ENCODE measurements at places on chromosomes 5 and 9.

GRCh38 chr5:150585781-150586341, 54.6 kb upstream of the SYNPO start:
- DNase-seq, result no peak

GRCh38 chr5:116320486-116320885, 235.7 kb downstream of the COMMD10 start:
- no peak for DNase-seq

DNA sequence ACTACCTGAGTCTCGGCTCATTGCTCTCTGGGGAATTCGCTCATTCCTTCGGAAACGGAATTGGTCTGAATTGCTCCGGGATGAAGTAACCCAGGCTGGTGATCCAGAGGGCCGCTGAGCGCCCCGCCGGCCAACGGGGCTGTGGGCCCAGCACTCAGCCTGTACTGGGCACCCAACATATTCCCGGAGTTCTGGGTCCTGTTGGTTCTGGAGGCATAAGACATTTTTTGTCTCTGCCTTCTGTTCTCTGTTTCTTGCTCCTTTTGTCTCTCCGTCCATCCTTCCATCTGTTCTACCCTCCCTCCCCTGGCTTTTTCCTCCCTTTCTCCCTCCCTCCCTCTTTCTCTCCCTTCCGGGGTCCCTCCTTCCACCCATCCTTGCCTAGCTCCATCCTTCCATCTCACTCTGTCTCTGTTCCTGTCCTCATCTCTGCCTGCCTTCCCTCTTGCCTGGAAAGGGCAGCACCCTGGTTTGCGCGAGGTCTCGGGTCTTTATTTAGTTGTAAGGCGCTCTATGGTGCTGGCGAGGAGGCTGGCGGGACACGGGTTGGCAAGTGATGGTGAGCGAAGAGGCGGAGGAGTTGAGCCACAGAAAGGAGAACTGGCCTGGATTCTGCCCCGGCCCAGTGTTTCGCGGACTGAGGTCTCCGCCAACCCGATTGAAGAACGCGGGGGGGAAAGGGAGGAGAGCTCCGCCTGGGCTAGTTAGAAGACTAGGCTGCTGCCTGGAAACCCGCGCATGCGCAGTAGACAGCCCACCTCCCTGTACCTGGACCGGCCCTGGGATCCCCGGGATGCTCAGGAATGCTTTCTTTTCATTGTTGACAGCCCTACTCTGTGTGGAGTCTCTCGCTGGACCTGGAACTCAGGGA, 1468.0 kb downstream of the FOXD4L5 start:
- peak; percentile 85 for DNase-seq

GRCh38 chr9:29044959-29045358, 1471.7 kb upstream of the C9orf72 start:
- DNase-seq, result no peak

GRCh38 chr5:127941646-127942045, 141.9 kb upstream of the SLC12A2 start:
- no peak for DNase-seq

DNA sequence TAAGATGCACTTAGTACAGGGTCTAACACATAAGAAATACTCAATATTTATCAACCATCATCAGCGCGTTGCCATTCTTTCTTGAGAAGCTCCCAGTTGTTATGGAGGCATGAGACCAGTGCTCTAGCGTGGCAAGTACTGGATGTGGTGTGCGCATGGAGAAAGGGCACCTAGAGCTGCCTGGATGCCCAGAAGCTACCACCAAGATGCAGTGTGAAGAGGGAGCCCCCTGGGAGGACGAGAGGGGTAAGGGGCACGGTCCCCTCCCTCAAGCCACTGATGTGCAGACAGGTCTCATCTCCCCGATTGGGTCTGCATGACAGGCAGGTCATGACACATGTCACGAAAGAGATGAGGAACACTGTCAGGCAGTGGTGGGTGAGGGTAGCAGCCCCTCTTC, 127.7 kb upstream of the CXCL14 start:
- no peak for DNase-seq

Data from progenitor cell of endocrine pancreas (in vitro differentiated cells).